Activated CD8-positive, alpha-beta memory T cell treated with anti-CD3 and anti-CD28 coated beads, Interleukin-2, amount 10 ng/mL, durations not matched to agents 7 days and 5 days (primary cell): ENCODE measurements at places on chromosomes 13 and 19.

GRCh38 chr13:89169951-89170350 is 1498.8 kb downstream of the SLITRK5 start:
- DNase-seq: no peak

DNA sequence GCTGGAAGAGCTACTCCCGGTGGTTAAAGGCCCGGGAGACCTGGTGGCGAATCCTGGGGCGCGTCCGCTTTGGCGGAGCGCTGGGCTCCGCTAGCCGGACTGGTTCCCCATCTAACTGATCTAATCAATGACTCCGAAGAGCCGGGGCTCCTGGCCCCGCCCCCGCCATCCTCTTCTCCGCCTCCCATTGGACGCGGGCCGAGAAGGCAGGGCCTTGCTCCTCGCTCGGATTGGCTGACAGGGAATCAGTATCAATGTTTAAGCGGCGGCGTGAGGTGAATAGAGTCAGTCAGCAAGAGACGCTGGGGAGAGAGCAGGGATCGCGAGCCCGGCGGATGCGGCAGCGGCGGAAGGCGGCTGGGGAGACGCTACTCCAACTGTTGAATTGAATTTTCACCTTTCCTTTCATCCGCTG is 1.7 kb upstream of the PCDH17 start:
- DNase-seq: peak; percentile 39

DNA sequence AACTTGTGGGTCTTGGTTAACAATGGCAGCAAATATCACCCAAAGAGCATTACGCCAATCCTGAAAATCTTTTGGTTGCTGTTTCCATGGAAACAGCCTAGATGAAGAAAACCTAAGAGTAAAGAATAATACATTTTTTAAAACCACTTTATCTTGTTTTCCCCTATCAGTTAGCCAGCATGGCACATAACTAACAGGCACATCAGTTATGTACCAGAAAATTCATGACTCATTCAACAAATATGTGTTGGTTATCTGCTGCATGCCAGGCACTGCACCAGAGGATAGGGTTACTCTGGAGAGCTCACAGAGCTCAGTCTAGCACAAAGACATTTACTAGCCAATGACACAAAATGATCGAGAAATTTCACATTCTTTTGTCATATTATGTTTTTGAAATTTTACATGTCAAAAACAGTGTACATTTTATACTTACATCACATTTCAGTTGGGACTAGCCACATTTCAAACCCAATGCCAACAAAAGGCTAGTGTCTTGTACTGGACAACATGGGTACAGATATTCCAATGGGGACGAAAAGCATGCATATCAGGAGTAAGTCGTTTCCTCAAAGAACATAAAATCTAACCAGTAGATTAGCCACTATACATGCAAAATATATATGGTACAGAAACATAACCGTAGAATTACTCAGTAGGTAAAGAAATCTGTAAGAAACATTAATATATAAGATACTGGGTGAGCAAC is 20.3 kb downstream of the LNX2 start:
- DNase-seq: no peak

DNA sequence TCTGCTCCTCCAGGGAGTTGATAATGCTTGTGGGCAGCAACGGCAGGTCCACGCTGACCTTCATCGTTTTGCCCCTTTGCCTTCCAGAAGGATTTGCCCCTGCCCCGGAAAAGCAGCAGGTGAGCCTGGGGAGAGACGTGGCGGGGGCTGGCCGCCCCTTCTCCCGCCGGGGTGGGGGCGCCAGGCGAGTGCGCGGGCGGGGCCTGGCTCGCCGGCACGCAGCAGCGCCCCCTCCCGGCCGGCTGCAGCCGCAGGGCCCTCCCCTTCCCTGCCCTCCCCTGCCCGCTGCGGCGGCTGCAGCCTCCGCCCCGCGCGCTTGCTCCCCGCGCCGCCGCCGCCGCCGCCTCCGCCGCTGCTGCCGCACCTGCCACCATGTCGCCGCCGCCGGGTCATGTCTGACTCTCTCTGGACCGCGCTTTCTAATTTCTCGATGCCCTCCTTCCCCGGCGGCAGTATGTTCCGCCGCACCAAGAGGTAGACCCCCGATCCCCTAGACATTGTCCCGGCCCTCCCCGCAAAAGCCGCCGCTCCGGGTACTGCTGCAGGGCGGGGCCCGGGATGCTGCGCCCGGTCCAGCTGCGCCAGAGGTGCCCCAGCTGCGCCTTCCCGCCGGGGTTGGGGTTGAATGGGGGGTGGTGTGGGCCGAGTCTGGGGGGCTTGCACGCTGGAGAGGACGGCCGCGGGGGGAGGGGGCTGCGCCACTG is at the start of gene MAST1:
MAST1 (plus strand) TSS at position 334 of the 704 bp plus-strand sequence; CDS start at position 392, 58 bp downstream.
- DNase-seq: peak; percentile 57

GRCh38 chr13:77388944-77389624 is 62.2 kb upstream of the MYCBP2 start:
- no peak for DNase-seq

DNA sequence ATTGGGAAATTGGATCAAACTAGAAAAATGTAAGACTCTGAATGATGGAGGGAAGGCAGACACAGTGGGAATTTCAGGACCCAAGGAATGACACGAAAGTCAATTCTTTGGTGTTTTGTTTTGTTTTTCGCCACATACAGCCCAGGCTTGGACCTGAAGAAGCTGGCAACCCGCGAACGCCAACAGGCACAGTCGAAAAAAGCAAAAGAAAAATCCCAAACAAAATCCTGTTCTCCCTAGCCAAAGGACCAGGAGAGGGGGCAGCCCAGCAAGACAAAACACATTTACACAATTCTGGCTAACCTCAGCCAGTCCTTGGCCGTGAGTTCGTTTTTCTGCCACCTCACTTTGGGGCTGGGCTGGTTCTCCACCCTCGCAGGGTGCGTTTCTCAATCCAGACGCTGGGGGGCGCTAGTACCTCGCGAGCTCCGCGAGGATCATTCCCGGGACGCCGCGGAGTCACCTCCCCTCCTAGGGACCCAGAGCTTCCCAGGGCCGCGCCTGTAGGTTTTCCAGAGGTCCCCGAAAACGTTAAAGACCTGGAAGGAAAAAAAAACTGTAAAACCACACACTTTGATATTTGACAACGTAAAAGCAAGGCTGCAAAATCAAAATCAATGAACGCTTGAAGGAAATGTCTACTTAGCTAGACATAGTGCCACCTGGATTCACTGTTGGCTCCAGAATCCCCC is 34.9 kb upstream of the TPM4 start:
- DNase-seq: peak; percentile 81

GRCh38 chr13:27605610-27606200 is 14.6 kb downstream of the LNX2 start:
- DNase-seq: no peak

DNA sequence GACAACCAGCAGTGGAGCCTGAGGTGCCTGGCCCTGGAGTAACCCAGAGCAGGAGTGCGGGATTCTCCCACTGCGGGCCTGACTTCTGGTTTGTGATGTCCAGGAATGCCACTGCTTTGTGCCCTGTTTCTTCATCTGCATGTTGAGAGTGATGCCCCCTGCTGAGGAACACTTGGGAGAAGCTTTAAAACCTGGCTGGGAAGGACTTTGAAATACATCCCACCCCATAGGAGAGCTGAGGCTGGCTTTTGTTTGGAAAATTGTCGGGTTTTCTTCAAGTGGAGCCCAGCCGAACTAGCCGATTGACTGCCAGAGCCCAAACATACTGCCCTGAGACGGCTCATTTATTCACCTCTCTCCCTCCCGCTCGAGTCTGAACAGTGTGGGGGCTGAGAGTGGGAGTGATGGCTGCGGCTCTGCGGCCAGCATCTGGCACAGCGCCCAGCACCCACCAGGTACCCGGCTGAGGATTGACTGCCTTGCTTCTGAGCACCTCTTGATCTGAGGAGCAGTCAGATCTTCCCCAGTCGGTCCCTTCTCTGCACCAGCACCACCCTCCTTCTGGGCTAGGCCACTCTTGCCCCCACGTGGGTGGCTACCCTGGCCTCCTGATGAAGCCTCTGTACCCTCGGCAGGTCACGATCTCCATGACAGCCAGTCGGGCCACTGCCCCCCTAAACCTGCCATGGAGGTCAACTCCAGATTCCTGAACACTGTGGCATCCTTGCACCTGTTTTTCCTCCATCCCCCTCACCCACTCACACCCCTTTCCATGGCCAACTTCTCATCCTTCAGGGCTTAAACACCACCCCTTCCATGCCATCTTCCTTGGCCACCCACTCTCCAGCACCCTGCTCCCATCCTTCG is 148.9 kb downstream of the SIPA1L3 start:
- no peak for DNase-seq

- DNase-seq: peak; percentile 77
These were observed 4.2 kb downstream of the PRR36 start for GRCh38 chr19:7869910-7870511.

GRCh38 chr13:45487604-45488003 is 22.9 kb downstream of the COG3 start:
- DNase-seq: no peak

DNA sequence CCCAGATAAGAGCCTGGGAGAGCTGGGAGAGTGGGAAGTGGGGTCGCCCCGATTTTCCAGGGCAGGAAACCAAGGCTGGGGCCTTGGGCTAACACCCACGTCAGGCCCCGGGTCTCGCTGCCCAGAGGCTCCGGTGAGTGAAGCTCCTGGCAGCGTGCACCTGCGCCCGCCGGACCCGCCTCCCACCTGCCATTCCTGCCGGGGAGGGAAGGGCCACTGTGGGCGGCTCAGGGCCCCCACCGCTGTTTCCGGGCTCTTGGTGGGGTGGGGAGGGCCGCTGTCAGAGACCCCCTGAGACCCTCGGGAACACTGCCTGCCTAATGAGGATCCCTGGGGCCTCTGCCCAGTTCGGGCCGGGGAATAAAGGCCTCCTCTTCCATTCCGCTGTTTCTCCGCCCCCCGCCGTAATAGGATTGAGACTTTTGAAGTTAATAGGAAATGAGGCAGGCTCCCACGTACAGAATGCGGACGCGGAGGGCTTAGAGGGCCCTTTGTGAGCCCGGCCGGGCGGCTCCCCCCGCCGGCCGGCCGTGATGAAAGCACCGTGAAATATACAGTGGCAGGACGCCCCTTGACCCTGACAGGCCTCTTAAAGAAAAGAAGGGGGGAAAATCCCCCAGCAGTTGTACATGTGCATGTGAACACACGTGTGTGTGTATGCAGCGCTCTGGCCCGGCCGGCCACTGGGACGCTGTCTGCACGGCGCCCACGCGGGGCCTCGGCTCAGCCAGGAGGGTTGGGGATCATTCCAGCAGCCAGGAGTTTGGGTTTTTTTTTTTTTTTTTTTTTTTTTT is 33.2 kb downstream of the EFNA2 start:
- no peak for DNase-seq

DNA sequence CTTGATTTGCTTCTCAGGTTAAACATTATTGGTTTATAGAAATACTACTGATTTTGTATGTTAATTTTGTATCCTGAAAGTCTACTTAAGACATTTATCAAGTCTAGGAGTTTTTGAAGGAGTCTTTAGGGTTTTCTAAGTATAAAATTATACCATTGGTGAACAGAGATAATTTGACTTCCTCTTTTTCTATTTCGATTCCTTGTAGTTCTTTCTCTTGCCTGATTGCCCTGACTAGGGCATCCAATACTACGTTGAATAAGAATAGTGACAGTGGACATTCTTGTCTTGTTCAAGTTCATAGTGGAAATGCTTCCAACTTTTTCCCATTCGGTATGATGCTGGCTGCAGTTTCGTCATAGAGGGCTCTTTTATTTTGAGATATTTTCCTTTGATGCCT is 807.5 kb upstream of the SLC10A2 start:
- DNase-seq: no peak

GRCh38 chr13:49976314-49977258 is 20.3 kb upstream of the TRIM13 start:
- peak; percentile 78 for DNase-seq
